ENCODE measurements at places on chromosomes 12 and 14.

- no peak for DNase-seq
Measured at GRCh38 chr12:51209259-51209658, 8.6 kb downstream of the POU6F1 start.

GRCh38 chr12:50099302-50100008 lies 4.4 kb upstream of the GPD1 start:
- DNase-seq: no peak

GRCh38 chr14:97993508-97994019 lies 1196.4 kb downstream of the VRK1 start:
- DNase-seq: no peak

DNA sequence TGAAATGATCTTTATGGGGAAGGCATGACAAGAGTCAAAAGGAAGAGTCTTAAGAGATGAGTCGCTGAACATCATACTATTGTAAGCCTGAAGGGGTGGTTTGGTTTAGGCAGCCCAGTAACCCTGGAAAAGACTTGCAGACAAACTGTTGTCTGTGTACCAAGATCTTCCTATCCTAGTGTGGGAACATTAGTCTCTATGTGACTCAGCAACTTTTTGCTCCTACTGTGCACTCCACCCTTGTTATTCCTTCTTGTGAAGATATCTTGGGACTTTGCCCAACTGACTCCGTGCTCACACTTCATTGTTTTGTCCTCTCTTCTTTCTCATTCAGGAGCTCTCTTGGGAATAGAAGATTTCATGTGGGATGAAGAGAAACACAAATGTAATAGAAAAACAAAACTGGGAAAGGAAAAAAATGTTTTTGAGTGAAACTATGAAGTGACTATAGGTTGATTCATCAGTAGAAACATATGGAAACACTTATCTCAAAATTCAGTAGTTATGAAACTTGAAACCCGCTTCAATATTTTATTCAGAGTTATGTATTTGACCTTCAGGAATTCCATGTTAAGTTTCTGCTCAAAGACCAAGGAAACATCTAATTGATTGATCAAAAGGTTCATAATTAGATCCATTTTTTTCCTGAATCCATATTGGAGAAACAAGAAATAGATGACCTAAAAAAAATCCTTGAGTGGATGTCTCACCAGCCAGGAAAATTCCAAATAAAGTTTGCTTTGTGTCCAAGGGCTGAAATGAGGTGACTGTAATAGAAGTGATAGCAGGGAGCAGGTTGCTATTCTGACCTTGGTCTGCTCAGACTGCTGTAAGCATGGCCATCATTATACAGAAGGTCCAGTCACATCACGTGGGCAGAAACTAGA lies 67.2 kb downstream of the BTG1 start:
- DNase-seq: no peak

DNA sequence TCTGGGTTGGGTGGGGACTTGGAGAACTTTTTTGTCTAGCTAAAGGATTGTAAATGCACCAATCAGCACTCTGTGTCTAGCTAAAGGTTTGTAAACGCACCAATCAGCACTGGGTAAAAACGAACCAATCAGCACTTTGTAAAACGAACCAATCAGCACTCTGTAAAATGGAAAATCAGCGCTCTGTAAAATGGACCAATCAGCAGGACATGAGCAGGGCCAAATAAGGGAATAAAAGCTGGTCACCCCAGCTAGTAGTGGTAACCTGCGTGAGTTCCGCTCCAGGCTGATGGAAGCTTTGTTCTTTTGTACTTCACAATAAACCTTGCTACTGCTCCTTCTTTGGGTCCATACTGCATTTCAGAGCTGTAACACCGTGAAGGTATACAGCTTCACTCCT lies 1.7 kb upstream of the ACOT2 start:
- no peak for DNase-seq

DNA sequence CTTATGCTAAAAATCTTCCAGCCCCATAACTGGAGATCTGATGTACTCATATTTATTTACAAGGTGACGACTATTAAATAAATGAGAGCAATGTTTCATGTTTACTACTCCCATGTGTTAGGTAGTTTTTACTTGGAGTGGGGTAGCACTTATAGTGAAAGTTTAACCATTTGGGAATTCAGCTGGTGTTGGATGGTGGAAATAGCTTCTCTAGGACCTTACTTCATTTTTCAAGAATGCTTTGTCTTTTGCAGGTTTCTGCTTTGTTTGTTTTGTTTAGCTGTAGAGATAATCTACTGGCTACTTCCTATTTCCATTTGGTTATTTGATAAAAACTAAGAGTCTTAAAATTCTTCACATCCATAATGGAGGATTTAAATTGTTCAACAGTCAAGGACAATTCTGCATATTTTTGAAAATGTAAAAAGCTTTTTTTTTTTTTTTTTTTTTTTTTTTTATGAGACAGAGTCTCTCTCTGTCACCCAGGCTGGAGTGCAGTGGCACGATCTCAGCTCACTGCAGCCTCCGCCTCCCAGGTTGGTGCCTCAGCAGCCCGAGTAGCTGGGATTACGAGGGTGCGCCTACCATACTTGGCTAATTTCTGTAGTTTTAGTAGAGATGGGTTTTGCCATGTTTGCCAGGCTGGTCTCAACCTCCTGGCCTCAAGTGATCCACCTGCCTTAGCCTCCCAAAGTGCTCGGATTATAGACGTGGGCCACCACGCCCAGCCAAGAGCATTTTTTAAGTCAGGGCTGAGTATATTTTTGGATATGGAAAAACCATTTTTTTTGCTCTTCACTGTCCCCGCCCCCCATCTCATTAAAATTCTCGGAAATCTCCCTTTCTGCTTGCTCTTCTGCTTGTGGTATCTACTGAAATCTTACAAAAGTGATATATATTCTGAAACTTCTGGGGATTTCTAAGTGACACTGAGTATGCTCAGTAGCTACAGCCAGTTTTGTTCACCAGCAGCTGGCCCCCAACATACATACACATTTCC lies 1.4 kb upstream of the ABCD2 start:
- DNase-seq: no peak

- DNase-seq: no peak
Measured at GRCh38 chr12:53365245-53365904, 14.6 kb upstream of the SP1 start.

DNA sequence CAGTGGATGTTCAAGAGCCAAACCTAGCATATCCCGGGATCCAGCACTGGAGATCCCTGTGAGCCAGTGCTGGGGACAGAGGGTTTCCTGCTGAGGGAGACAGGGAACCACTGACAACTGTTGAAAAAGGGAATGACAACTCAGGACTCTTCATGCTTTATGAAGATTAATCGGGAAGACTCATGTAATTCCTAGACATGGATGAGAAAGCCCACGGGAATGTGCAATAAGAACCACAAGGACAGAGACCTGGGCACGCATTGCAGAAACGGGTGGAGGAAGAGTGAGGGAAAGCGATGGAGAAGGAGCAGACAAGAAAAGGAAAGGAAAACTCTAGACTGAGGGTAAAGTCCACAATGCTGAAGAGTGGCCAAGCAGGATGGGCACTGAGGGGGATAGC lies 296.0 kb downstream of the PCNX1 start:
- no peak for DNase-seq

GRCh38 chr12:103997286-103997900 lies 31.7 kb downstream of the TDG start:
- no peak for DNase-seq

GRCh38 chr14:72612041-72612440 lies 281.9 kb downstream of the DPF3 start:
- DNase-seq: no peak

DNA sequence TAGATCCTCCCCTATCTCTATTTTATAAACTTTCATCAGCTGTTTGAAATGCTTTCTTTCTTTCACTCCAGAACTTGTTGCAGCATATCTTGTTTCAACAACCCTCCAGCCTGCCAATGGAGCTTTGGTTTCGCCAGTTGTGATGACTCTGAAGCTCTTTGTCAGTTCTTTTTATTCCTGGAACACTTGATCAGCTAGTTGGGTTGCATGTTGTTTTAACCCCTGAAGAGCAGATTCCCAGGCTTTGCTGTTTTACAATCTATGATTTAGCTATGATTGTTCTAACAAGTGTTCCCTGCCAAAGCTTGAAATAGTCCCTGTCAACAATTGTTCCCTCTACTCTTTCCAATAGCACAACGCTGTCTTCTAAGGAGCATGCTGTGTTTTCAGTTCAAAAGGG lies 50.6 kb upstream of the FUT8 start:
- DNase-seq: no peak

DNA sequence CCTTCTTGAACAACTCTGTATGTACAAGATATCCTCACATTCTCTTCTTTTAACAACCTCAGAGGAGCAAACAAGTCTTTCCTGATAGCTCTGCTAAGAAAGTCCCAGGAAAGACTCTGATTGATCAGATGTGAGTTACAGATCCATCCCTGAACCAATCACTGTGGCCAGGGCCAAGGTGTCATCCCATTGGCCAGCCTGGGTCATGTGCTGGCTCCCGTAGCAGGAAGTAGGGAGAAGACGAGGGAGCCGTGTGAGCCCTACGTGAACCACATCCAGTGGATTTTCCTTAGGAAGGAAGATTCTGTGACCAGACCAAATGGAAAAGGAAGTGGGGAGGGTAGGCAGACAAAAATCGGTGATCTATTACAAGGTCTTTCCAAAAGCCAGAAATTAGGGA lies 5.6 kb downstream of the P2RX7 start:
- DNase-seq: no peak

DNA sequence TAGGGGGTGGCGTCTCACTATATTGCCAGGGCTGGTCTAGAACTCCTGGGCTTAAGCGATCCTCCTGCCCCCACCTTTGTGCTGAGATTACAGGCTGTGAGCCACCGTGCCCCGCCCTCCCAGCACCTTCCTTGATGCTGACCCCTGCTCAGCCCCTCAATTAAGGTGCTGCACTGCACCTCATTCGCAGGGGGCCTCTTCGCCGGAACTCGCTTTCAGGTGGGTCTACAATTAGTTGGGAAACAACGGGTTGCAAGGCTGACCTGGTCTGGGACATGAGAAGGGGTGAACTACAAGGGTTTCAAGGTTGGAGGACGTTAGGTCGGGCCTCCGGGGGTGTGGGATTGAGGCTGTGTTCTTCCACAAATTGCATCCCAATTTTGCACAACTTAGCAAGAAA lies 1.2 kb upstream of the NOP2 start:
- no peak for DNase-seq

GRCh38 chr12:18716236-18716635 lies 21.6 kb downstream of the PLCZ1 start:
- no peak for DNase-seq

DNA sequence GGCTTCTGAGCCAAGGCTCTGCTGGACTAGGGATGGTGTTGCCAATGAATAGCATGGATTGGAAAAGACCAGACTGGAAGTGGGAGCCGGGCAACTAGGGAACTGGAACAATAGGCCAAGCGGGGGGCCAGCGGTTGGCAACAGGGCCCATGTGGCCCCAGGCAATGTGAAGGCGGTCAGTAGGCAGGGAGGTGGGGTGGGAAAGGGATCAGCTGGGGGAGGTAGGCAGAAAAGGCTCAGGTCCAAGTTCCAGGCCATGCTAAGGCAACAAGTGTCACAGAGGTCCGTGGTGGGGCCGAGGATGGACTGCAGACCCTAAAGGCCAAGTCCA lies 14.9 kb upstream of the MLXIP start:
- DNase-seq: no peak

DNA sequence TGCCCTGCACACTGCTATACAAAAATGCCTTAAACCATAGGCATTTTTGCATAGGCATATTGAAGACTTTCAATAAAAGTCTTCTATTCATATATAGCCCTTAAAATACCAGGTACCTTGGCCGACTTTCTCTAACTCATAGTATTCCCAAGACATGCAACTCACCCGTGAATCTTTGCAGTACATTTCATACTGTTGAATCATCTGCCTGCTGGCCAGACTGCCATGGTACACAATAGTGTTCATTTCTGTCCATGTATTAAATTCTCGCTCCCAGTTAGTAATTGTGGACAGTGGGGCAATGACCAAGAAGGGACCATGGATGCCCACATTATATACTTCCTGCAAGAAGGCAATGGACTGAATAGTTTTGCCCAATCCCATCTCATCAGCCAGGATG lies 24.3 kb upstream of the SUPT16H start:
- no peak for DNase-seq

GRCh38 chr14:97177016-97177415 lies 379.8 kb downstream of the VRK1 start:
- DNase-seq: no peak

- DNase-seq: no peak
Measured at GRCh38 chr12:68506619-68507018, 104.1 kb upstream of the RAP1B start.

GRCh38 chr12:52754135-52754534 lies 23.0 kb downstream of the KRT76 start:
- DNase-seq: no peak

GRCh38 chr14:101357559-101358319 lies 203.6 kb upstream of the DIO3 start:
- no peak for DNase-seq

GRCh38 chr14:23445773-23446172 lies 10.3 kb upstream of the MYH7 start:
- no peak for DNase-seq

- no peak for DNase-seq
Measured at GRCh38 chr14:95611293-95611880, 74.8 kb upstream of the TCL1B start.

GRCh38 chr12:14902465-14902864 lies 16.8 kb upstream of the MGP start:
- DNase-seq: no peak

- no peak for DNase-seq
Measured at GRCh38 chr14:68199554-68200151, 380.1 kb downstream of the RAD51B start.

DNA sequence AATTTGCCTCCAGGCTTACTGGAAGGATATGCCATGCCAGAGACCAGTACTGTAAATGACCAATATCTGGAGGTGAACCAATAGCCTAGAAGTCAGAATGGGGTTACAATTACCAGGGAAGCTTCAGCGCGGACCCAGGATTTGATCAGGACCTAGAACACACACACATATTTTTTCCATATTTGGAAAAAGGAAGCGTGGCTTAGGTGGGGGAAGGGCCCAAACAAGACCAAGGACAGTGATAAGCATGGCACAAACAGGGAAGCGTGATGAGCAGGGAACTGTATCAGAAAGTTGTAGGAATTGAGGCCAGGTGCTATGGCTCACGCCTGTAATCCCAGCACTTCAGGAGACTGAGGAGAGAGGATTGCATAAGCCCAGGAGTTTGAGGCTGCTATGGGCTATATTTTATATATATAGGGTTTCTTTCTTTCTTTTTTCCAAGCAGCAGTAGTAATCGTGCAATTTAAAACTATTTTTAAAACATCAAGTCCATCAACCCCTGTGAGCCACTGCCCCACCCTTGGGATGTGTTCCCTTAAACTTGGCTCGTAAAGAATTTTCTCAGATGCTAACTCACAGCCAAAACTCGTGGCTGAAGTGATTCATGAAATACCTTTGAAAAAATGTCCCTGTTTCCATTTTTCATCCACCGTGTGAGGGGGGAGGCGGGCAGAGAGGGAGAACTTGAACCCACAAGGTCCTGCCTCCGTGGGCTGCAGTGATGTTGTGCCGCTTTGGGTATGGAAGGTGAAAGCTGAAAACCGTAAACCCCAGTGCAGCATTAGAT lies 16.7 kb downstream of the HRK start:
- DNase-seq: no peak

GRCh38 chr12:20624718-20625117 lies 70.4 kb upstream of the SLCO1C1 start:
- DNase-seq: no peak

All from SIG-M5 (cell line).